ENCODE measurements at places on chromosomes 1 and 21. TPM values are rescaled to one million over a fixed set of nuclear protein-coding genes. Genes with fewer than 3 reads are reported as not detected.
A peak's percentile ranks its signal among the peaks of the same experiment; 100 is the strongest.

TIE1 gene
- total RNA-seq: 1.2 TPM

FAM163A gene
- 0.46 TPM for total RNA-seq

ADORA3 gene
- total RNA-seq: not detected

MKNK1 gene
- 13.4 TPM for total RNA-seq

DMRTA2 gene
- total RNA-seq: 0.11 TPM

SYT6 gene
- 77.2 TPM for total RNA-seq

OR2L8 gene
- 0.24 TPM for total RNA-seq

FNDC10 gene
- 15.2 TPM for total RNA-seq

DNA sequence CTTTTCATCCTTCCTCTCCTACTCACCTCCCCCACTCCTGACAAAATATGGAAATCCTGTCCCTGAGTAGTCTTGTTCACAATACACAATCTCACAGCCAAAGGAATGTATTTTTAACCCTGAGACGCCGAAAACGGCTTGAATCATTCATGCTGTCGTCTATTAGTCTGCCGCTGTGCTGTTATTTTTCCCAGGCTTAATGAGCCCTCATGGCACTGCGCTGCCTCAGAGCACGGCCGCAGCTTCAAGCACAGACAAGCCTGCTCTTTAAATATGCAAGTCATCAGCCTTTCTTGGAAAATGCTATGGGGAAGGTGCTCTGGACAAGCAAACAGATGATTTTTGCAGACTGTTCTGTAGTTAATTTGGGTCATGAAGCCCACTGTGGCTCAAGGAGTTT, 302.7 kb downstream of the DISC1 start:
- H3K27ac ChIP-seq: no peak overlapping the region
- no peak overlapping the region for H3K4me3 ChIP-seq
- H3K4me1 ChIP-seq: no peaks in the 10 kb centered on the region
- no peak for DNase-seq

GRCh38 chr1:23848673-23849616, 19.1 kb downstream of the FUCA1 start:
- DNase-seq: no peak
- H3K27ac ChIP-seq: no peak overlapping the region
- H3K36me3 ChIP-seq: peaks cover 34% of the 10 kb centered on the region
- H3K4me3 ChIP-seq: no peak overlapping the region

- H3K27me3 ChIP-seq: no peaks in the 10 kb centered on the region
- DNase-seq: no peak
- H3K4me3 ChIP-seq: no peak overlapping the region
- H3K4me1 ChIP-seq: peaks cover 31% of the 10 kb centered on the region
- H3K27ac ChIP-seq: no peak overlapping the region
Observed at GRCh38 chr1:162218975-162219374, 149.5 kb downstream of the NOS1AP start.

- no peak for DNase-seq
- H3K27me3 ChIP-seq: no peaks in the 10 kb centered on the region
- H3K36me3 ChIP-seq: no peaks in the 10 kb centered on the region
- H3K27ac ChIP-seq: peak overlapping the region; percentile 66
- H3K4me1 ChIP-seq: no peaks in the 10 kb centered on the region
Observed at GRCh38 chr1:163320891-163321290, 863 bp upstream of the NUF2 start.

- H3K27ac ChIP-seq: no peak overlapping the region
- no peaks in the 10 kb centered on the region for H3K27me3 ChIP-seq
- DNase-seq: no peak
- H3K4me1 ChIP-seq: no peaks in the 10 kb centered on the region
Observed at GRCh38 chr1:68745011-68745410, 248.1 kb upstream of the DEPDC1 start.

- no peaks in the 10 kb centered on the region for H3K4me1 ChIP-seq
- DNase-seq: peak; percentile 24
- no peaks in the 10 kb centered on the region for H3K27me3 ChIP-seq
Observed at GRCh38 chr21:46108827-46109312, 11.0 kb downstream of the COL6A2 start.

DNA sequence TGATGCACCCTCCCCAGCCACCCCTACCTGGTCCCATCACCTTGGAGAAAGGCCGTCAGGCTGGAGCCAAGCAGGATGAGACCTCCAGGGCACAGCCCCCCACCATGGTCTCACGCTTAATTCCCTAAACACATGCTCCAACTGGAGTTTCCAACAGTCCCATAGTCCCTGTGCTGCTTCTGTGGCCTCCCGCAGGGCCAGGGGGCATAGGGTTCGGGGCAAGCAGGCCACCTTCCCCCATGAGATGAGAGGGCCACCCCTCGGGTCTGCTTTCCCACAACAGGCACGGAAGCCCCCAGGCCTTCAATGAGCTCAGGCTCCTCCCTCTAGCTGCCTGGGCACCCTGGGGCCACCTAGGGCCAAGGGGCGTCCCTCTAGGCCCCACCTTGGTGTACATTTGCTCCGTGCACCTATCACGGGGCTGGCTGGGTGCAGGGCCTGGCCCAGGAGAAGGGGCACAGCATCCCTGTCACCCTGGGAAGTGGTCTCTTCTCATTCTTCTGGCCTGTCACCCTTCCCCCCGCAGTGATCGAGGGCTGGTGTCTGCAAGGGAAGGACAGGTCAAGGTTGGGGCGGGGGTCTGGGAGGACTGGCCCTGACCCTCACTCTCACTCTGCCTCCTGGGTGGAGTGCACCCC, 42.4 kb downstream of the TRIM11 start:
- H3K36me3 ChIP-seq: no peaks in the 10 kb centered on the region
- H3K4me3 ChIP-seq: no peak overlapping the region
- no peaks in the 10 kb centered on the region for H3K27me3 ChIP-seq
- H3K4me1 ChIP-seq: no peaks in the 10 kb centered on the region
- H3K27ac ChIP-seq: no peak overlapping the region

GRCh38 chr1:17162941-17163340, 42.0 kb upstream of the PADI1 start:
- no peak overlapping the region for H3K27ac ChIP-seq
- H3K4me3 ChIP-seq: no peak overlapping the region
- no peak for DNase-seq
- H3K4me1 ChIP-seq: peaks cover 7% of the 10 kb centered on the region
- H3K27me3 ChIP-seq: no peaks in the 10 kb centered on the region

- no peaks in the 10 kb centered on the region for H3K36me3 ChIP-seq
- DNase-seq: no peak
- no peaks in the 10 kb centered on the region for H3K4me1 ChIP-seq
- H3K27me3 ChIP-seq: no peaks in the 10 kb centered on the region
Observed at GRCh38 chr1:70387507-70387906, 23.6 kb upstream of the CTH start.

- H3K27ac ChIP-seq: no peak overlapping the region
Observed at GRCh38 chr1:223074445-223075300, 68.4 kb downstream of the TLR5 start.

GRCh38 chr1:61782771-61783170, 40.5 kb downstream of the PATJ start:
- no peak for DNase-seq
- no peaks in the 10 kb centered on the region for H3K27me3 ChIP-seq
- no peak overlapping the region for H3K27ac ChIP-seq
- no peak overlapping the region for H3K4me3 ChIP-seq
- no peaks in the 10 kb centered on the region for H3K4me1 ChIP-seq

GRCh38 chr1:231240531-231240882, 505 bp upstream of the GNPAT start:
- no peaks in the 10 kb centered on the region for H3K27me3 ChIP-seq
- no peak for DNase-seq
- H3K4me3 ChIP-seq: peak overlapping the region; percentile 93
- no peak overlapping the region for H3K27ac ChIP-seq

DNA sequence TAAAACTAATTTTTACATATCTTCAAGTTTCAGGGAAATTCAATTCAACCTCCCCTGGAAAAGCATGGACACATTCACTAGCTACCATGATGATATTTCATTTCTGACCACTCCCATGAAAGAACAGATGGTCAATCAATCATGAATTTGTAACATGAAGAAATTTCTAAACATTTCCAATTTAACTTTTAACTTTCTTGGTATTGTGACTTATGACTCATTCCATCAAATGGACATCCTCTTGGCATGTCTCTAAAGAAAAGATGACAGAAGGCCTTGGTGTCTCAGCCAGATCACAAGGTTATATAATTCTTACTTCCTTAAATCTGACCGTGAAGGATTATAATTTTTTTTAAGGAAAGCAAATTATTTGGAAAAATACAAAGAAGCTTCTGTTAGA, 10.5 kb upstream of the MCOLN3 start:
- H3K4me3 ChIP-seq: no peak overlapping the region
- no peak for DNase-seq
- H3K36me3 ChIP-seq: no peaks in the 10 kb centered on the region
- H3K4me1 ChIP-seq: no peaks in the 10 kb centered on the region
- no peak overlapping the region for H3K27ac ChIP-seq

DNA sequence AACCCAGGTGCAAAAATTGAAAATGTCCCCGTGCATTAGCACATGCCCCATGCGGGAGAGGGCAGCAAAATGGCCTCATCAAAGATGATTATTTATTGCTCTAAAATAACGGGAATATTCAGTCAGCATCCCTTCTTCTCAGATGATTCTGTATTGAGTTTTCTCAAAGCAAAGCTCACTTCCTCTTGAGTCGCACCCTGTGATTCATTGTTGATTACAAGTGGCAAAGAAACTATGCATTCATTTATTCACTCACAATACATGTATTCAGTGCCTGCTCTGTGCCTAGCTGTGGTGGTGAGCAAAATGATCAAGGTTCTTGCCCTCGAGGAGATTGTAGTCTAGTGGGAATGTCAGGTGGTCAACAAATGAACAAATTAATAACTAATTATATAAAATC, 226.0 kb upstream of the KAZN start:
- no peak for DNase-seq
- H3K4me1 ChIP-seq: peaks cover 17% of the 10 kb centered on the region
- no peaks in the 10 kb centered on the region for H3K36me3 ChIP-seq
- H3K4me3 ChIP-seq: no peak overlapping the region
- 0 out of 2 replicates have a peak, but pooled peaks cover 1% of the 10 kb centered on the region for H3K27me3 ChIP-seq
- H3K27ac ChIP-seq: no peak overlapping the region

DNA sequence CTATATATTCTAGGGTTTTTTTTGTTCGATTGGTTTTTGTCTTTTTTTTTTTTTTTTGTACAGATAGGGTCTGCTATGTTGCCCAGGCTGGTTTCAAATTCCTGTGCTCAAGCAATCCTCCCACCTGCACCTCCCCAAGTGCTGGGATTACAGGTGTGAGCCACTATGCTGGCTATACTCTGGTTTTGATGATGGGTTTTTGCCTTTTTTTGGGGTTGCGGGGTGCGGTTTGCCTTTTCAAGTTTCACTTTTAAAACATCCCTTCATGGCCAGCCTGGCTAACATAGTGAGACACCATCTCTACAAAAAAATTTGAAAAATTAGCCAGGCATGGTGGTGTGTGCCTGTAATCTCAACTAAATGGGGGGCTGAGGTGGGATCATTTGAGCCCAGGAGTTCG, 10.0 kb downstream of the KDM5B start:
- no peaks in the 10 kb centered on the region for H3K4me1 ChIP-seq
- H3K27ac ChIP-seq: no peak overlapping the region
- DNase-seq: no peak
- no peak overlapping the region for H3K4me3 ChIP-seq
- H3K36me3 ChIP-seq: peaks cover 16% of the 10 kb centered on the region

- H3K4me1 ChIP-seq: peaks cover 5% of the 10 kb centered on the region
- 0 out of 2 replicates have a peak, but pooled peaks cover 2% of the 10 kb centered on the region for H3K36me3 ChIP-seq
- H3K27ac ChIP-seq: no peak overlapping the region
- H3K27me3 ChIP-seq: no peaks in the 10 kb centered on the region
- H3K4me3 ChIP-seq: no peak overlapping the region
- no peak for DNase-seq
Observed at GRCh38 chr1:168320800-168321450, 40.2 kb downstream of the TBX19 start.

- H3K4me1 ChIP-seq: no peaks in the 10 kb centered on the region
- H3K27me3 ChIP-seq: no peaks in the 10 kb centered on the region
- no peaks in the 10 kb centered on the region for H3K36me3 ChIP-seq
- no peak overlapping the region for H3K27ac ChIP-seq
- no peak overlapping the region for H3K4me3 ChIP-seq
Observed at GRCh38 chr1:29688471-29689365, 452.4 kb downstream of the PTPRU start.

DNA sequence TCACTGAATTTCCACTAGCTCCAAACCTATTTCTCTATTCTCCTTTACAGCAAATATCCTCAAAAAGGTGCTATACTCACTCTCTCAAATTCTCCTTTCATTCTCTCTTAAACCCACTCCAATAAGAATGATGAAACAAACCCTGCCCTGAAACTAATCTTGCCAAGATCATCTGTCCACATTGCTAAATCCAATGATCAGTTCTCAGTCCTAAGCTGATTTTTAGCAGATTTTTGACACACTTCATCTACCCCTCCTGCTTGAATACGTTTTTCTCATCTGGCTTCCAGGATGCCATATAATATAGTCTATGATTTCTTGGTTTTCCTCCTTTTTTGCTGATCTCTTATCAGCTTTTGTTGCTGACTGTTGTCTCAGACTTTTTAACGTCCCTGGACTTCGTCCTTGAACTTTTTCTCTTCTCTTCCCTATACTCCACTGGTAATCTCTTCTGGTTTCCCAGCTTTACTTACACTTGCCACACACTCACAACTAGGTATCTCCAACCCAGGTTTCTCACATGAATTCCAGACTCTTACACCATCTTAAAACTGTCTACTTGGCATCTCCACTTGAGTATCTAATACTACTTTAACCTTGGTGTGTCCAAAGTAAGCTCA, 35.3 kb downstream of the RERE start:
- DNase-seq: no peak
- no peaks in the 10 kb centered on the region for H3K4me1 ChIP-seq
- H3K27ac ChIP-seq: no peak overlapping the region
- no peaks in the 10 kb centered on the region for H3K36me3 ChIP-seq
- no peak overlapping the region for H3K4me3 ChIP-seq

DNA sequence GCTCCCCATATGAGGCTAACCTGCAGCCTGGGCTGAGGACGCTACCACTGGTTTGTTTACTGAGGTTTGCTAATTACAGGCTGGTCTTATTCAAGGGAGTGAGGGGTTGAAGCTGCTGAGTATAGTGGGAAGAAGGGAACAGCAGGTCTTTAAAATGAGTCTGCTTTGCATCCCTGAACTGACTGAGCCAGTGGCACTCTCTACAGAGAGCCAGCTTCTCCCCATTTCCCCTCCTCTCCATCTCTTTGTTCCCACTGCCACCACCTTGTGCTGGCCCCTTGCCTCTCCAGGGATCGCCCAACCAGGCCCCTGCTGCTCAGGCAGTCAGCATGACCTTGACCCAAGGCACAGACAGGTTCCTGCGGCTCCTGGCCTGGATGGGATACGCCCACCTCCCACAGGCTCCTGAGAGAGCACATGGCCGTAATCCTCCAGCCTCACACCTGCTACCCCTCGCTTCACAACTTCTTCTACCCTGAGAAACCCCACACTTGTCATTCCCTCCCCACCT, 45.0 kb downstream of the IER5 start:
- no peak overlapping the region for H3K27ac ChIP-seq
- H3K4me3 ChIP-seq: peak overlapping the region; percentile 28
- H3K36me3 ChIP-seq: no peaks in the 10 kb centered on the region
- H3K27me3 ChIP-seq: no peaks in the 10 kb centered on the region
- DNase-seq: peak; percentile 76

DNA sequence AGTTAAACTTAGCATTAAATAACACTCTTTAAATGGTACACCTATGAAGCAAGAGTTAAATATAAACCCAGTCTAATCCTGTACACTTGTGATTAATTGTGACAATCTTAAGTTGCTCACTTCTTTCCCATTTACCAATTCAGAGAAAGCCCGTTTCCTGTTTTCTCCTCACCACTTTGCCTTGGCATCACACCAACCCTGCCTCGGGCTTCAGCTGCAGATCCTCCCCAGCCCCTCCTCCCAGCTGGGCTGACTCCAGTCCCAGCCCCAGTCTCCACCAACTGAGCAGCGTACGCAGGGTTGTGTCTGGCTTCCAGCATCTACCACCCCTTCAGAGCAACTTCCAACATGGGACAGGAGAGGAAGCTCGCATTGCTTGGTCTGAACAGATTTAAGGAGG, 4.1 kb downstream of the PYCR2 start:
- H3K27ac ChIP-seq: no peak overlapping the region
- H3K27me3 ChIP-seq: no peaks in the 10 kb centered on the region
- no peak for DNase-seq
- H3K4me1 ChIP-seq: no peaks in the 10 kb centered on the region
- peaks cover 46% of the 10 kb centered on the region for H3K36me3 ChIP-seq

Measured in H9 (cell line).